Activated CD8-positive, alpha-beta memory T cell treated with anti-CD3 and anti-CD28 coated beads, Interleukin-2, amount 10 ng/mL, durations not matched to agents 7 days and 5 days (primary cell): ENCODE measurements at places on chromosomes 2 and 18. TPM values are rescaled to one million over a fixed set of nuclear protein-coding genes. Genes with fewer than 3 reads are reported as not detected.

DNA sequence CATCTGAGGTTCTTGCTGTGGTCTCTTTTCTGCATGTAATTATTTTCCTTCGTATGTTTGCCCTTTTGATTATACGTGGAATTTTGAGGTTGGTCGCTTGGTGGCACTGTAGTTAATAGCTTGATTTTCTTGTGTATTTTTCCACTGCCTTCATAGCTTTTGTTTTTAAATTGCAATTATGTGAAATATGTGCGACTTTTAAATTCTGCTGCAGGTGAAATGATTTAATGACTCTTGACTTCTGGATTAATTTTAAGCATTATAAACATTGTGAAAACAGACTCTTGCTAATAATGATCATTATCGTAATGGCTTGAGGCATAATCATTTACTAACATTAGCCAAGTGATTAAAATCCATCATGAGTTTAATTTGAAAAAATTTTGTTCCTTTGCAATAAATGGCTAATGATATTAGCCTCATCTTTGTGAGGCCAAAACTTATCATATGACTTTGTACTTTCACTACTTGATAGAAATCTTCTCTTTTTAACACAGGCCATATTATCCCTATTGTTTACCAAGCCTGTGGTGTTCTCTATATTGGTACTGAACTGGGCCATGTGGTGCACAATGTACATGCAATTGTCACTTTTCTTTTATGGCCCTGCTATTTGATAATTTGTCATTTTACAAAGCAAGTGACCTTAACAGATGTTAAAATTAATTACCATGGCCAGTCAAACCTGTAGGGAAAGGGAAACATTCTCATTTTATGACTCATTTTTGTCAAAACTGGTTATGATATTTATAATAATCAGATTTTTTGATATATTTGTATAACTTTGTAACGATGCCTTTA lies 62.8 kb upstream of the NEUROD1 start:
- peak; percentile 59 for DNase-seq

DNA sequence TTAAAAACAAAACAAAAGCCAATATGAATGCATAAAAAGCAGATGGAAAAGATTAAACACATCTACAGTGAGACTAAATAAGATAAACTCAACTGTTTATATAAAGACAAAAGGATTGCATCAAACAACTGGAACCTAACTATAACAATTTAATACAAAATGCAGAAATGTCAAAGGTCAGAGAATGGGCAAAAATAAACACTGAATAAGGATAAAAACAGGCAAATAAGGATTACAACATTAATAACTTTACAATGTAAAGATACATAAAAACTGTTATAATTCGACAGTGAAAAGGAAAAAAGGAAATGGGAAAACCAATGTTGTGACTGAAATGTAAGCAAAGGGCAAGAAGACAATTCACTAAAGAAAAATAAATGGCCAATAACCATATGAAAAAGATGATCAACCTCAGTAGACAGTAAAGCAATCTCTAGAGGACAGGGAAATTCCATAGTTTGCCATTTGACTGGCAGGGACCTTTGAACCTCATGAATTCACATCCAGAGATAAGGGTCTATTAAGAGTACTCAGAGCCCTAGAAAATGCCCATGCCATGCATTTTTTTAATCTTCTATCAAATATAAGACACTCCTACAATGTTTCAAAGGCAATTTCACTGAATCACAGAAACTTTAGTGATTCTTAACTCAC lies 83.7 kb downstream of the TMEM131 start:
- DNase-seq = no peak

The DNAJC5G gene
- not detected for total RNA-seq

- no peak for DNase-seq
Observed at GRCh38 chr2:797993-798392, 120.8 kb upstream of the TMEM18 start.

DNA sequence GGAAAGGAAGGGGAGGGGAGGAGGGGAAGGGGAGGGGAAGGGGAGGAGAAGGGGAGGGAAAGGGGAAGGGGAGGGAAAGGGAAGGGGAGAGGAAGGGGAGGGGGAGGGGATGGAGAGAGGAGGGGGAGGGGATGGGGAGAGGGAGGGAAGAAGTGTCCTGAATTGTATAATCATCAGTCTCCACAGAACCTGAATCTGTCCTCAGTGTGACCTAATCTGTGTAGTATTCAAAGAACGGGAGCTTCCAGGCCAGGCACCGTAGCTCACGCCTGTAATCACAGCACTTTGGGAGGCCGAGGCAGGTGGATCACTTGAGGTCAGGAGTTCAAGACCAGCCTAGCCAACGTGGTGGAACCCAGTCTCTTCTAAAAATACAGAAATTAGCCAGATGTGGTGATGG lies 41.1 kb upstream of the CCDC150 start:
- DNase-seq = no peak

The NLRC4 gene
- not detected for total RNA-seq

DNA sequence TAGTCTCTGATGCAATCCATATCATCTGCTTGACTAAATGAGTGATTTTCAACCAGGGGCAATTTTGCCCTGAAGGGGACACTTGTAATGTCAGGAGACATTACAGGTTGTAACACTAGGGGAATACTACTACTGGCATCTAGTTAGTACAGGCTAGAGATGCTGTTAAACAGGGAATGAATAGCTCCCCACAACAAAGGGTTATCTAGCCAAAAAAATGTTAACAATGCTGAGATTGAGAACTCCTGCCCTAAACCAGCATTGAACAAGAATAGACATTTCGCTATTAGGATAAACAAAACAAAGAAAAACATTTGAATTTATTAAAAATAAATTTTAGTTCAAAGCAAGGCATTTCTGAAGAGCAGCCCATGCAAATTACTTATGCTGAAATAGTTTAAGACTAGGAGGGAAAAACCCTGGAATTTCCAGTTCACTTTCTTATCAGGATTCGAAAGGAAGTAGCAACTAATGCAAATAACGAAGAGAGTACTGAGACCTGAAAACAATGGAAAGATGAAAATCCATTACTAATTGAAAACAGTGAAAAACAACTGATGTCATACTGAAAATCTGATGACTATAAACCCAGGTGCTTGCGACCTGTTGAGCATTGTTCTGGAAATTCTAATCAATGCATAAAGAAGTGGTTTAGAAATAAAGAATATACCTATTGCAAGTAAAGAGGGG lies 53.1 kb downstream of the CAB39 start:
- DNase-seq = no peak

GRCh38 chr18:10207682-10208345 lies 246.6 kb upstream of the APCDD1 start:
- no peak for DNase-seq

The C2orf81 gene
- total RNA-seq = 0.93 TPM

DNA sequence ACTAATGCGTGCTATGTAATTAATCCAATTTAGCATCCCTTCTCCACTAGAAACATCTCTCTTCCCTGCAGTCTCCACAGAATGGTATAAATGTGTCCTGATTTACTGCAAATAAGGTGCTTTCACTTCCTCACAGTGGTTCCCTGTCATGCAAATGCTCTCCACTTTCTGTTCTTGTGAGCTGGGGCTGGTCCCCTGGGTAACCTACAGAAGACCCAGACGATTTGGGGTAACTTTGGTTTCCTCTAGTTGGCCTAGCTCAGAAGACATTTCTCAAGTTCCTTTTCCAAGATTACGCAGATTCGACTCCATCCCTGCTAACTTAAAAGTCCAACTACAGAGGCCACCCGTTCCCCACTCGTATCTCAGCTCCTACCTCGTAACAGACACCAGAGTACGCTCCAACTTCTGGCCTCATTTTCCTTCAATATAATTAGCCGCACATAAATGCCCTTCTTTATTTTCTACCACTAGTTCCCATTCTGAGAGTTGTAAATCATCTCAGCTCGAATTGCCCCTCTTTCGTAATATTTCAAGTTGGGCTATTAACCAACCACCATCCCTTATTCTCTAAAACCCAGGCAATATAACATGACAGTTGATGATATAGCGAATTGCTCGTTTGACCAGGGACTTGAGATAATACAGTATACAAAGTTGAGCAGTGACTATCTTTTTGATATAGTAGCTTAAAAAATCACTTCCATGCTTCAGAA lies 28.8 kb upstream of the NEDD4L start:
- DNase-seq = no peak

The CPO gene
- not detected for total RNA-seq

The TXNDC2 gene
- total RNA-seq = not detected

GRCh38 chr2:150413366-150413765 lies 74.1 kb downstream of the RND3 start:
- DNase-seq = no peak

DNA sequence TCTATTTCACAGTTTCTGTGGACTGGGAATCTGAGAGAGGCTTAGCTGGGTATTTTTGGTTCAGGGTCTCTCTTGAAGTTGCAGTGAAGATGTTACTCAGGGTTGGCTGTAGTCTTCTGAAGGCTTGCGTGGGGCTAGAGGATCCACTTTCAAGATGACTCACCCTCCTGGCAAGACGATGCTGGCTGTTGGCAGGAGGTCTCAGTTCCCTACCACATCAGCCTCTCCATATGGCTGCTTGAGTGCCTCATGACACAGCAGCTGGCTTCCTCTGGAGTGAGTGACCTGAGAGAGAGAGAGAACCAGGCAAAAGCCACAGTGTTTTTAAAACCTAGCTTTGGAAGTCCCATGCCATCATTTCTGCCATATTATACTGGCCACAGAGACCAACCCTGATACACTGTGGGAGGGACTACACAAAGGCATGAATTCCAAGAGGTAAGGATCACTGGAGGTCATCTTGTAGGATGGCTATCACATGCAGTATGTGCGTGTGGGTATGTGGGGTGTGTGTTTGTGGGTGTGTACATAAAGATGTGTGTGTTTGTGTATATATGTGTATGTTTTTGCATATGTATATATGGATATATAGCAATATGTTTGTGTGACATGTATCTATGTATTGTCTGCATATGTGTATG lies 25.1 kb downstream of the DNPEP start:
- peak; percentile 48 for DNase-seq

DNA sequence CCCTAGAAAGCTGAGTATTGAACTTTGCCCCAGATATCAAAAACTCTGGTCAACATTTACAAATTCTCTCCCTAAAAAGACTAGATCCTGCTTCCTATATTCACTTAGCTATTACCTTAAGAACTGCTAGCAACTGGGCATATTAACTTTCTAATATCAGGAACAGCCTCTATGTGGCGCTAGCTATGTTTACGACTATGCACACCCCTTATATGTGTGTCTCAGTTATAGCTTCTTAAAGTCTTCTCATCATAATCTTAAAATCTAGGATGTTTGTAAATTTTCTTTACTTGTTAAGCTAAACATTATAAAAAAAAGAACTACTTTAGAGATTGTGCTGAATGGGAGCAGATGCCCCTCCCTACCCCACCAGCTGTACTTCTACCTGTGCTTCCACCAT lies 1.7 kb upstream of the STAMBP start:
- DNase-seq = no peak

The SP5 gene
- not detected for total RNA-seq

The CRYBA2 gene
- total RNA-seq = not detected

DNA sequence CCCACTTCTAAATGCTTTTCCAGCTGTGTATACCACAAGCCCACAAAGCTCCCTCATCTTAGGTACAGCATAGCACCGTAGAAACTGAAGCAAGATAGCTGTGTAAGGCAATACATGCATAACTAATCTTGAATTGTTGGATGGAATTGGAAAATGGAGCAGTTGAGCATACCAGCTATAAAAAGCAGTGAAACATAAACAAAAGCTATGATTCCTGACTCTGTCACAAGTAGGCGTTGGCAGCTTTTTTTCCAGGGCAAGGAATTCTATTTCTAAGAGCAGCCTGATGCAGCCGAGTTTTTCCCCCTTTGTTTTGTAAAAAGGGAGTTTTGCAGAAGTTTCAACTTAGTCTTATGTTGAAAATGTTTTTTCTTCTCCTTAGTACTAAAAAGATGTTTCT lies 32.4 kb downstream of the MOGAT1 start:
- DNase-seq = no peak

DNA sequence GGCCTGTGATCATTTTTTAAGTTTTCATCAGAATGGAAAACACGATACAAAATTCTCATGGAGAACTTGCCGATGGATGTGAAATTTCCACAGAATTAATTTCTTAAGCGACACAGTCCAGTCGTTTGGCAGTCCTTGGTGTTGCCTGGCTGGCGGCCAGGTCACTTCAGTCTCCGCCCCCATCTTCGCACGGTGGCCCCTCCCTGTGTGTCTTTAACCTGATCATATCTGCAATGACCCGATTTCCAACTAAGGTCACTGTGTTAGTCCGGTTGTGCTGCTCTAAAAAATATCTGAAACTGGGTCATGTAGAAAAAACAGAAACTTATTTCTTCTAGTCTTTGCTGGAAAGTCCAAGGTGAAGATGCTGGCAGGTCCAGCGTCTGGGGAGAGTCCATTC lies 44.5 kb upstream of the COPS8 start:
- DNase-seq = no peak

- peak; percentile 48 for DNase-seq
Observed at GRCh38 chr2:118221536-118222272, 133.4 kb downstream of the INSIG2 start.
